ENCODE measurements at places on chromosomes 3 and 15.

DNA sequence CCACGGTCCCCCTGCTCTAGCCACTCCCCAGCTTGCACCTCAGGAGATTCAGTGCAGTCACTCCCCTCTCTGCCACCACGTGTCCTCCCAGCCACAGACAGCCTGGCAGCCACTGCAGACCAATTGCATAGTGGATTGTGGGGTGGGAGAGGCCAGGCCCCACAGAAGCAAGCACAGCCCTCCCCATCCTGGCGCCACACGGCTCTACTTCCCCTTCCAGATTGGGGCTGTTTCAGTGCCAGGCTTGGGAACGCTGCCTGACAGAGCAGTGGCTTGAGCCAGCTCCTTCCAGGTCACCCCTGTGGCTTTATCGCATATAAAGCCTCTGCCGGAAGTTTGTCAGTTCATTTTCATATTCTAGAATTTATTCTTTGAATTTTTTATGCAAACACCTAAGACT, 90.7 kb downstream of the TMEM266 start:
- DNase-seq: no peak

DNA sequence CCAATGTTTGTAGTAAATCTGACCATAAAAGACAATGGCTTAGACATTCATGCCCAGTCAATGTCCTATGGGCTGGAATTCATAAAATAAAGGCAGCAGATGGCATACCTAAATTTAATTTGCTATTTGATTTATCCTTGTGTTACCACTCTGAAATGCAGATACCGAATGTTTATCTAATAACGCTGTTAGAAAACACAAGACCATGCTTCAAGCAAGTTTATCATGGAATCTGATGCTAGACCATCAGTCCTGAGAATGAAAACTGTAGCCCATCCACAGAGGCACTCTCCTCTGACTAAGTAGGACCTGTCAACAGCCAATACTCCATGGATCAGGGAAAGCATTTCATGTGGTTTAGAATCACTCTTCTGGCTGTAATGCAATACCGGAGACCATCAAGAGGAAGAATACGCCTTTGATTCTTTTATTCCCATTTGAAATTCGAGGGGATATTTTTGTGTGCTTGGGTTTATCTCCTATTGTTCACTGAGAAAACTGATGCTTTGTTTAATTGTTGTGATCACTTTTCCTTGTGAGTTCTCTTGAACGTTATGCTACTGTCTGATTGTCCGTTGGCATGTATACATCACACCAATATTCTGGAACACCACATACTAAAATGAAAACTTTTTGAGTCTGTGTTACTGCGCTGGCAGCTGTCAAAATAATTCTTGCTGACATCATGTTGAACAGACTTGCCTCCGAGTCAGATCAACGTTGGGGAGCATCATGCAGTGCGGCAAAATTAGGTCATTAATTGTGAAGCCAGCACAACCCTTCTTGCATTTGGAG, 12.1 kb upstream of the CPB1 start:
- peak; percentile 56 for DNase-seq

DNA sequence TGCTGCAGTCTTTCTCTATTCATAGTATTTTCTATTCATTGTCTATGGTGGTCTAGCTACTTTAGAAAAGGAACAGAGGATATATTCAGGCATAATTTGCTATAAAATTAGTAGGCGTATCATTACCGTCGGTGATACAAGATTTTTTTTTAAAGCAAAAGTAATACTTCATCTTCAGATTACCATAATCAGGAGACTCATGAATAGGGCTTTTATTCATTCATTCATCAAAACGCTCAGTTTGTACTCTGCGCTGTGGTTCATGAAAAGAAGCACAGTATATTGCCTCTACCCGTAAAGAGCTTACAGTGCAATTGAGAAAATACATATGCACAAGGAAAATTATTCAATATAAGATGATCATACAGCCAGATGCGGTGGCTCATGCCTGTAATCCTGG, 136.7 kb upstream of the CHRM5 start:
- no peak for DNase-seq

DNA sequence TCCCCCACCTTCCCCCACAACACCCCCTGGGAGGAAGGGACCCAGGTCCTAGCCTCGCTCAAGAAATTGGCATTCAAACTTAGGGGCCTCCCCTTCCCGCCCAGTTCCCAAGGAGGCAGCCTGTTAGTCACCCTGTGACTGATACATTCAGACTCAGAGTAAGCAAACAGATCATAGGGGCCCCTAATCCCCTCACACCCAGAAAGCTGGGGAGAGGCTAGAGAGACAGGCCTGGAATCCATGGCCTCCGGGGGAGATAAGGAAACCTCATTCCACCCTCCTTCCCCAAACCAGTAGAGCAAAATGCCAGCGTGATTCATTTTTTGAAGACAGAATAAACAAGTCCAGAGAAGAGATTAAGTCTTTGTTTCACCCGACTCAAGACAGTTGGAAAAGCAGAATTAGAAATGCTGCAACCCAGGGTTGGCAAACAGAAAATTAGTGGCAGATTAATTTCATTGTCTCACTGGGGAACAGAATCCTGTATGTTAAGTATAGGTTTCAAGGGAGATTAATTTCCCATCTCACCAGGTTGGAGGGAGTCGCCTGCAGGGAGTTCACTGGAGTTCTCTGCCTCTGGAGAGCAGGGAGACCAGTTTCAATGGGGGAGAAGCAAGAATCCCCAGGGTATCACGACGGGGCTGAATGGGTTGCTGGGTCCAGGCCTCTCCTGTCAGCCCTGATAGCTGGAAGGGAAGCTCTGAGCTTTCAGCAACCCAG, 268.3 kb downstream of the UACA start:
- DNase-seq: peak; percentile 76

GRCh38 chr3:188589071-188589470, 435.1 kb downstream of the LPP start:
- no peak for DNase-seq

All from eye (tissue), 1 donor.